ENCODE measurements at places on chromosomes 2 and 18.

GRCh38 chr2:225479386-225479785 lies 79.9 kb downstream of the NYAP2 start:
- DNase-seq, result no peak

DNA sequence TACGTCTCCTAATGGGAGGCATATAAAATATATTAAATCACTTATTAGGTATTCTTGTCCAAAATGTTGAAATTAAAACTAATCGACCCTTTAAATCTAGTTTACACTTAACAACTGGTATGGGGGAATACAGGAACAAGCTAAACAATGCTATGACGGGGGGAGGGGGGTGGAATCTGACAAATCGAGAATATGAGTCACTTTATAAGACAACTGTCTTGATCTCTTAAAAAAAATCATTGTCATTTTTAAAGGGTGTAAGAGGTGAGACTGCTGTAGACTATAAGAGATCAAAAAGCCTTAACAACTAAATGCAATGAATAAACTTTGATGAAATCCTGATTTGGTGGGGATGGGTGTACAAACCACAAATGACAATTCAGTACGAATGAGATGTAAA lies 6.0 kb downstream of the MAP3K2 start:
- no peak for DNase-seq

DNA sequence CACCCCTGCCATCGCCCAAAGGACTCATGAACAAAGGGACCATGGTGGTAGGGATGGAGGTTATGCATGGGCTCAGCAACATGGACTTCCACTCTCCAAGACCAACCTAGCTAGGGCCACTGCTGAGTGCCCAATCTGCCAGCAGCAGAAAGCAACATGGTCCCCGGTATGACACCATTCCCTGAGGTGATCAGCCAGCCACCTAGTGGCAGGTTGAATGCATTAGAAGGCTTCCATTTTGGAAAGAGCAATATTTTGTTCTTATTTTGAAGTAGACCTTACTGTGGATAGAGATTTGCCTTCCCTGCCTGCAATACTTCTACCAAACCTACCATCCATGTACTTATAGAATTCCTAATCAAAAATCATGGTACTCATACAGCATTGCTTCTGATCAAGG lies 99.8 kb downstream of the METTL4 start:
- DNase-seq, result no peak

GRCh38 chr2:214536625-214537024 lies 125.8 kb downstream of the VWC2L start:
- no peak for DNase-seq

DNA sequence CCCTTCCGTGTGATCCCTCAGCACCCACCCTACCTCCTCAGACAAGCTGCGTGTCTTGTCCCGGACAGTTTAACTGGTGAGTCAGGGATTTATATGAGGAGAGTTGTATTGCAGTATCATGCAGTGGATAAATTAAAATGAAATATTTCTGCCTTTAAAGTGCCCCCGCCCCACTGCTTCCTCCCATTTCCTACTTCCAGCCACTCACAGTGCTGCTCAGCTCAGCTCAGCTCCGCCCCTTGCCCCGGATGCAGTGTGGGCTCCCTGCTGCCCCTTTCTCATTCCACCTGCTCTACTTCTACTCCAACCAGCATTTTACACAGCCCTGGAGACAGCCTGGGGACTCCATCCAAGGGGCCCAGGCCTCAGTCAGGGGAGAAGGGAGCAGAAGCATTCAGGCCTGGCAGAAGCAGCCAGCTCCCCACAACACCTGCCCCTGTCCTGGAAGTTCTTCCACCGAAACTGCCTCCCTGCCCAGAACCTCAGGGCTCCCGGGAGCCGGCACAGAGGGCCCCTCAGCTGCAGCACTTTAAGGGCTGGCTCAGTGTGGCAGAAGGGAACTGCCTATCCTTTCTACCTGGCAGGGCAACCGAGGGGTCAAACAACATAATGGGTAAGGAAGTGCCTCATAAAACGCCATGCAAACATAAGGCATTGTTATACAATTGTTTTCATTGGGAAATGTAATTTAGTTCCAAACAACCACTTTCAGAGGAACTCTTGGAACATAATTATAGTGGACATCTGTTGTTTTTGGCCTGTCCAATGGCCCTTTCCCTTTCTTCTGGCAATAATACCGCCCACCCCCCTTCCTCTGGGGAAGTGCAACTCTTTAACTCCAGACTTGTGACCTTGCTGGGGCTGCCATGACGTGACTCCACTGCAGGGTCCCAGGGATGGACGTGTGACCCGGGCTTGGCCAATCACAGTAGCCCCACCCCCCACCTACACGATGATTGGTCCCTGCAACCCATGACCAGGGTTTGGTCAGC lies 102.3 kb downstream of the LIPG start:
- DNase-seq, result no peak

- no peak for DNase-seq
Measured at GRCh38 chr2:239730897-239731296, 294.2 kb downstream of the NDUFA10 start.
